A375 (cell line): ENCODE measurements at places on chromosomes 2 and 18. TPM values are rescaled to one million over a fixed set of nuclear protein-coding genes. Genes with fewer than 3 reads are reported as not detected.

Gene NGEF
- 4.6 and 7.5 TPM in 2 replicates for total RNA-seq

Gene ZSWIM2
- not detected in 2 replicates for total RNA-seq

Gene PASK
- 4.4 and 4.8 TPM in 2 replicates for total RNA-seq

Gene TMEM247
- not detected in 2 replicates for total RNA-seq

Gene ADAM23
- total RNA-seq, result 2.9 and 4.9 TPM in 2 replicates
